ENCODE measurements at places on chromosomes 4 and X. TPM values are rescaled to one million over a fixed set of nuclear protein-coding genes. Genes with fewer than 3 reads are reported as not detected.
A peak's percentile ranks its signal among the peaks of the same experiment; 100 is the strongest.

Gene SPANXN4
- total RNA-seq = not detected

Gene TRAPPC11
- 30.3 TPM for total RNA-seq

Gene TRIM75
- not detected for total RNA-seq

Gene HHIP
- total RNA-seq = 0.54 TPM

Gene TRIM61
- total RNA-seq = 4.5 TPM

Gene CYBB
- total RNA-seq = 0.38 TPM

Gene NCAPG
- total RNA-seq = 6.2 TPM

Gene CT47B1
- total RNA-seq = not detected

Gene NPNT
- 7.3 TPM for total RNA-seq

Gene HERC5
- total RNA-seq = 6.6 TPM

Gene PDHA1
- total RNA-seq = 74.7 TPM

Gene FSTL5
- total RNA-seq = not detected

- no peak for DNase-seq
Measured at GRCh38 chr4:74426101-74426500, 18.8 kb upstream of the AREG start.

- no peak for DNase-seq
Measured at GRCh38 chr4:26842911-26843310, 17.7 kb upstream of the STIM2 start.

DNA sequence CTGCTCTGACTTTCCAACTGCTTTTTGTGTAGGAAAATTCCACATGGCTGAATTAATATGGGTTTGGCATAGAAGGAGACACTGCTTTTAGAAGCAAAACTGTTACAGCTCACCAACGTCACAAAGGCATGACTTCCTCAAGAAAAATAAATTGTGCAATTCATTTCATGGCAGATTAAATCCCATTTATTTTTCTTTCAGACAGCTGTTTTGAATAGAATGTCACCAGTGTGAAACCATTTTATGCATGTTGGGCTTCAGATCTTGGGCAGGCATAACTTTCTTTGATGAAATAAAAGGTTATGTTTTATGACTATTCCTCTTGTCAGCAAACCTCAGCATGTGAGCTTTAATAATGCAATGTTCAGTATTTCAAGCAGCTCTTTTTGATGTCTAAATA lies 542.8 kb downstream of the GALNTL6 start:
- peak; percentile 18 for DNase-seq

DNA sequence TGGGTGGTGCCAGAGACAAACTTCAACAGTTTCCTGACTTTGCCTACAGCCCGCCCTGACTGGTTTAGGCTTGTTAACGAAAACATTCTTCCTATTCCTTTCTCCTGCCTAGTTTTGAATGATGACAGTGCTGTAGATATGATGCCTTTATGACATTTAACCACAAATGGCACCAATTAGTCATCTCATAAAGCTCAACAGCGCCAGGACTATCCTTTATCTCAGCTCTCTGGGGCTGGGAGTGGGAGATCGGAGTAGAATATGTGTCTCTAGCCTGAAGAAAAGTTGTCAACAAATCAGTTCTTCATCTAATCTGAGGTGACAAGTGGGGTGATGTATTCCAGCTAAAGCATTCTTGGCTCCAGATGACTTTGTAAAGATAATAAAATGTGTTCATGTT lies 64.6 kb upstream of the SH3RF1 start:
- no peak for DNase-seq

DNA sequence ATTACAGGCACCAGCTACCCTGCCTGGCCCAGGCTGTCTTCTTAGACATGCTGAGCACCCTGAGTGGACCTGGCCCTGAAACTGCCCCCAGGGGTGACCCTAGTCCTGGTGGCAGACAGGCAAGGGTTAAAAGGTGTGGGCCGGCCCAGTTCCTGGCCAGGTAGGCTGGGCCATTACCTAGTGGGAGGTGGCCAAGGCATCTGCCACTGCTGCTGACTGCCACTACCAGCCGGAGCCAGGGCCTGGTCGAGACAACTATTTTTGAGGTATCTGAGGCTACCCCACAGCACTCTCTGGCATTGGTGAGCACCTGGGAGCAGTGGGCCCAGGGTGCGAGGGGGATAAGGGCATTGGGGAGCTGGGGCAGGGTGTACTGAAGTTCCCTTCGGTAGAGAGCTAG lies at the start of gene CCDC120:
CCDC120 (plus strand) TSS at position 206 of the 400 bp plus-strand sequence. CDS start 3,043 bp downstream, outside the sequence.
- no peak for DNase-seq

- no peak for DNase-seq
Measured at GRCh38 chrX:94676285-94676684, 1002.3 kb downstream of the FAM133A start.

DNA sequence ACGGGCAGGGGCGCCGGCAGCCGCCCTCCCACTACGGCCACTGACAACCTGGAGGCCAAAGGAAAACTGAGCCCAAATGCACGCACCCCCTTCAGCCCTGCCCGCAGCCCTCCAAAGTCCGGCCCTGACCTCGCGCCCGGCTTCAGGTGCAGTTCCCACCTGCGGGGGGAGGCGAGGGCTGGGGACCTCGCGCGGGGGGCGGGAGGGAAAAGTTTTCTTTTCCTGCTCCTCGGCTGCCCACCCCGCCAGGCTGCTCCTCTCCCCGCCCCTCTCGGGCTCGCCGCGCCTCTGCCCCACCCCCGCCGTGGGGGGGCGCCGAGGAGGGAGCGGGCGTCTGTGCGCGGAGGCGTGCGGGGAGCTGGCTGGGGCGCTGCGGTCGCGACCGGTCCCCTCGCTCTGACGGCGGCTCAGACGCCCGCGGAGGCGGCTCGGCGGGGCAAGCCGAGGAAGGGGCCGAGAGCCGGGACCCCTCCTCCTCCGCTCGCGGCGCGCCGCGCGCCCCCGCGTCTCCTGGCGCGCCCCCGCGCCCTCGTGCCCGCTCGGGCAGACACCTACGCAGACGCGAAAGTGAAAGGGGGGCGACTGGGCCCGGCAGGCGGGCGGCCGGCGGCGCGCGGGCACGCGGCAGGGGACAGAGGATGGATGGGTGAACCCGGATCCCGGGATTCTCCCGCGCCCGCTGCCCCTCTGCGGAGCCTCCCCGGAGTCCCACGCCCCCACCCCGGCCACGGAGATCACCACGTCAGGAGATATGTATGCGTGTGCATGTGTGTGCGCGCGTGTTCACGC lies 3.1 kb upstream of the NR3C2 start:
- no peak for DNase-seq

GRCh38 chr4:145056325-145057130 lies 41.5 kb downstream of the ANAPC10 start:
- DNase-seq = no peak

GRCh38 chr4:104901438-104901837 lies 245.2 kb upstream of the TET2 start:
- DNase-seq = no peak

DNA sequence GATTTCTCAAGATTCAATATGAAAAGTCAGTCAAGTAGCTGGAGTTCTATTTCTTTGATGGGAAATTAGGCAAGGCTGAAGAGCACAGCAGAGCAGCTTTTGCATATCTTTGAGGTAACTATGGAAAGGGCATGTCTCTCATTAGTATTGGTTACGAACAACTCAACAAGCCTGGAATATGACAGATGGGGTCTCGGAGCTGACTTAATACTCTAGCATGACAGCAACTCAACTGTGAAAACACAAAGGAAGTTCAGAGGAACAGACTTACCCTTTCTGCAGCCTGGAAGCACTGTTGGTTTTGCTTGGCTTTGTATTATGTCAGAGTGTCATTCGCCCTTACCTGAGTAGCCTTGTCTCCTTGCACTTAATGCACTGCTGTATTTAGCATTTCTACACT lies 79.9 kb upstream of the AADAT start:
- no peak for DNase-seq

GRCh38 chr4:3607690-3608552 lies 75.7 kb upstream of the LRPAP1 start:
- DNase-seq = no peak

DNA sequence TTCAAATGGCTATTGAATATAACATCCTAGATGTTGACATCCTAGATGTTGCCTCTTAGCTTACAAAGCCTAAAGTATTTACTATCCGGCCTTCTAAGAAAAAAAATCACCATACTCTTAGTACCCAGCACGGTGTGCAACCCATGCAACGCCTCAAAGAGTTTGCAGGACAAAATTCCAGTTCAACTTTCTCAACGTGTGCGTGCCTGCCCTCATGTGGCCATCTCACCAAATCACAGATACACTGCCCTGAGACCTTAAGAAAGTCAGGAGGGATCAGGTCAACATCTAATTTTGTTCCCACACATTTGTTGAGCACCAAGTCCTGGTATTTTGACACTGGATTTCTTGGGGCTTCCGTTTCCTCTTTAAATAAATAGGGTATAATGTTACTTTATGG lies 68.3 kb downstream of the CRMP1 start:
- peak; percentile 1 for DNase-seq

- DNase-seq = no peak
Measured at GRCh38 chr4:121166976-121167375, 2.9 kb upstream of the TNIP3 start.

GRCh38 chr4:5962416-5962815 lies 55.8 kb downstream of the C4orf50 start:
- DNase-seq = no peak

- peak; percentile 94 for DNase-seq
Measured at GRCh38 chr4:73222466-73223257, 35.9 kb downstream of the ANKRD17 start.

DNA sequence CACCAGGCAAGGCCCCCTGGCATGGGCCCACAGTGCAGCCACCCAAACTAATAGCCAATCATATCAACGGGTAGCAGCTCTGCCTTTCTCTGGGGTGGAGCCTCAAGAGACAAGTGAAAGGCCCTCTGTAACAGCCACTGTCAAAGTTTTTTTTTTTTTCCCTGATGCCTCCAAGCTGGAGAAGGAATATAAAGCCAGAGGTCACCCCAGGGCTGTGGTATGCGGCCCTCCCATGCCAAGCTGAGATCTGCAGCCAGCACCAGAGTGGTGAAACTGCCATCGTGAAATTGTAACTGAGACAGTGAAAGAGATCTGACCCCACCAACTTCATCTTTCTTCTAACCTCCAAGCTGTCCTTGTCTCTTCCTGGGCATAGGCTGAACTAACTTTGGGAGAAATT lies 407.0 kb downstream of the KLHL4 start:
- DNase-seq = no peak

DNA sequence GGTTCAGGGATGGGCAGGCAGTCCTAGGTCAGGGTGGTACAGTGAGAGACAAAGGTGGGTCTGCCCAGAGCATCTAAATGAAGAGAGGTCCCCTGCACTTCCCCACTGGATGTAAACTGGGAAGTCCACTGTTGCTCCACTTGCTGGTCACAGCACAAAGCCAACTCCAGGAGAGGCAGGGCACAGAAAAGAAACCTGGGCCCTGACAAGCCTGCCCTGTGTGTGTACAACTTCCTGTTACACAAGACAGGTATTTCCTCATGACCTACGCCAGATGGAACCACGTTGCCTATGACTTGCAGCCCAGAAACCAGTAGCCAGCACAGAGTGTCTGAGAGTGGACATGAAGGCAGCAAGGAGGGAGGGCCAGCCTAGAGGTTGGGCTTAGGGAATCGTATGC lies 161.8 kb downstream of the SH3KBP1 start:
- no peak for DNase-seq

GRCh38 chr4:182805321-182805720 lies 111.9 kb downstream of the DCTD start:
- DNase-seq = no peak

DNA sequence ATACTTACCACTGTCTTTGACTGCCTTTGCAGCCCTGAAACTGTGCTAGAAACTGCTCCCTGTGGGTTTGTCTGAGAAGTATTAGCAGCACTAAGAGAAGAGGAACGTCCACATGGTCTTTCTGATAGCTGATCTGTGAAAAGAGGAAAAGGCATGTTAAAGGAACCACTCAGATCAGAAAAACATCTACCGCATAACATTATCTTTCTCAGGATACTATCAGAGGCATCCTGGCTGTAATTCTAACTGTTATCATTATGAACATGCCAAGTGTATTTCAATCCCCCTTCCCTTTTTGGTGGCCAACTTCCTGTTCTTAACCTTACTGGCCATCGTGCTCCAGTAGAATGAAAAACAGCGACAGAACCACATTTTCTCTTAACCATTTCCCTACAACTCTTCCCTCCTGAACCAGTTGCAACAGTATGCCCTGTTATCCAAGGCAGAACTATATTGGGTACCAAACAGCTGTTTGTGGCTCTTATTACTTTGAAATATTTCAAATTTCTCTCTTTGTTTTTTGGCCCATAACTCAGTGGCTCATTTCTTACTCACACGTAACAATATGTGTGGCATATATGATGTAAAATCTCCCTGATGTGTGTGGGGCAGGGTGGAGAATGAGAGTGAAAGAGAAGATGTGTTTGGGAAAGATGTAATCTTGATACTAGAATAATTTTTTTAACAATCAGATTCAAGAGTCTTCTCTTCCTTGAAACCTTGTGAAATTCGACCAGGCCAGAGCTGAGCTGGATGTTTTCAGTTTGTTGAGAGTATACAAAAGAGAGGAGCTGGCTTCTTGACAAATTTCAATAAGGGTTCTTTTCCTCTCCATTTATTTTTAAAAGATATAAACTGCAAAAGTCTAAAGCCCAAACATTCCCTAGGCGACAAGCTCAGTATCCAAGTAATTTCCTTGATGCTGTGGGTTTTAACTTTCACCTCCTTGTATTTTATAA lies 35.2 kb downstream of the ARHGEF6 start:
- DNase-seq = no peak

Data from kidney epithelial cell (primary cell).